Left ventricle myocardium superior (tissue), 1 donor: ENCODE measurements at places on chromosomes 3 and 15.

GRCh38 chr3:77179762-77180161 lies 139.9 kb downstream of the ROBO2 start:
- DNase-seq, result no peak

- DNase-seq, result no peak
Observed at GRCh38 chr3:116265976-116266584, 179.2 kb downstream of the LSAMP start.

GRCh38 chr15:26697913-26698312 lies 75.0 kb downstream of the GABRB3 start:
- no peak for DNase-seq

DNA sequence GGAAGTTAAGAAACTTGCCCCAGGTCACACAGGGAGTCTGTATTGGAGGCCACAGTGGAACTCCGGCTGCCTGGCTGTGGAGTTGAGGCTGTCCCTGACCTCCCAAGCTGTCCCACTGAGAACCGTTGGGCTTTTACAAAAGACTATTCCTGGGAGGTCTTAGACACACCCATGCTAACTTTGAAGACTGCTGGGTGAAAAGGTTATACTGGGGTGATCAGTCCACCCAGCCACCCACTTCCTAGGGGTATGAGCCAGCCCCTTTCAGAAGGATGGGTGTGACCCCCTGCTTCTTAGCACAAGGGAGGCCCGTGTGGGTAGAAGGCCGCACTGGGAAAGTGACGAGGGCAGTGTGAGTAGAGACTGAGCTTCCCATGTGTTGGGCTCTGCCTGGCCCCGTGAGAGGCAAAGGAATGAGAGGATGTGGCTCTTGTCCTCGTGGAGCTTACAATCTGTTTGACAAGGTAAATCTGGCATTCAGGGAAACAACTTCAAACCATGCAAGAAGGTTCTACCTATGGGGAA lies 19.0 kb downstream of the MRAS start:
- DNase-seq, result no peak

DNA sequence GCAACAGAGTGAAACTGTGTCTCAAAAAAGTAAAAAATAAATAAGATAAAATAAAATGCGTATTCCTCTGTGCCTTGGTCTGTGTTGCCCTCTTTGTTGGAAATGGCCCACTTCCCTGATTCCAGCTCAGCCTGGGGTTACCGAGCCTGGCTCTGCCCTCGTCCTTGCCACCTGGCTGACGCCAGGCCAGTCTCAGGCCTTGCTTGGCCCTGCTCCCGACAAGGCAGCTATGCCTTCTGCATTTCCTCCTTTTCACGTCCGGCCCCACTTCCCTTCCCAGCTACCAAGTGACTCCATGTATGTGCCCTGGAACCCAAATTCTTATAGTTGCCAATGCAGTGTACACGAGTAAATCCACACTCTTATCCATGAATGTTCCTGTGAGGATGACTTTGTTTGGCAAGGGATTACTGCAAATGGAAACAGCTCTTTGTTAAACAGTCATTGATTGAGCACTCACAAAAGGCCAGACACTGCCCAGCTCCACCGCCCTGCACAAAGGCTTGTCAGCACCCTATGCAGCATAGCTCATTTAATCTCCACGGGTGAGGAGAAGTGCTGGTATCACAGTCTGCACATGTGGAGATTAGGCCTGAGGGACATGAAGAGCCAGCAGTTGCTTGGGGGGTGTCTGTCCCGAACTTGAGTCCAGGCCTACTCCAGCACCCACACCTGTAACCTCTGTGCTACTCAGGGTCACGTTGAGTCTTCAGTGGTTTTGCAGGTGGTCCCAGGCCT lies 25.1 kb downstream of the SPSB4 start:
- DNase-seq, result no peak

- DNase-seq, result peak; percentile 84
Observed at GRCh38 chr3:14508966-14509795, 31.0 kb downstream of the GRIP2 start.

DNA sequence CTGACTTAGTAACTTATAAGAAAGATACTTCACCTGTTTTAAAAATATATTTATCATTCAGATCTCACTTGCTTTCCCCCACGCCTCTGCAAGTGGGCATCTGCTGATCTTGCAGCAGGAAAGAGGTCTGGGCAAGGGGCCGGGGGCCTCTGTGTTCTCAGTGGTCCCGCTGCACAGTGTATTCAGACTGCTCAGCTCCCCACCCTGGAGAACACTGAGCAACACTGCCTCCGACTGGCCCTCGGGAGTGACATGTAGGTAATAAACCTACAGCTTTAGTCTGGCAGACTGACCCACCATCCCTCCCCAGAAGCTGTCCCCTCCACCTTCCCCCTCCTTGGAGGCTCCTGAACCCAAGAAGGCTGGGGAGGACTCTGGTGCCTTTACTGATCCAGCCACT lies 43.8 kb downstream of the GABRB3 start:
- no peak for DNase-seq

DNA sequence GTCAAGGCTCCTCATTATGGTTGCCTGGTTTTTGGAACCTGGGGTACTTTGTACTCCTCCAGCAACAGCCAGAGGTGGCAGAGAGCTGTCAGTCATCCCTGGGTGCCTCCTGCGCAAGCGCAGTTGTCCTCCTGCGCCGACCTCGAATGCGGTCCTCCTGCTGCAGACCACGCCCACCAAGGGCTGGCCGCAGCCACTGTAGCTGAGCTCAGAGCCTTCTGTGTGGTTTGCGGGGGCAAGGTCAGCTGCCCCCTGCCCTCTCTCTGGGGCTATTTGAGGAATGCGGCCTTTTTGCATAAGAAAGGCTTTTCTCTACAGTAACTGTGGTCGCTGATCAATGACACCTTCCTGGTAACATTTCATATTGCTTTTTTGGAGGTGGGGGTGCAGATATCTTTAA lies 131.3 kb upstream of the SNRPN start:
- DNase-seq, result peak; percentile 79

GRCh38 chr15:83248151-83249029 lies 36.1 kb downstream of the BNC1 start:
- no peak for DNase-seq

- DNase-seq, result no peak
Observed at GRCh38 chr3:120469440-120469839, 18.6 kb upstream of the FSTL1 start.

DNA sequence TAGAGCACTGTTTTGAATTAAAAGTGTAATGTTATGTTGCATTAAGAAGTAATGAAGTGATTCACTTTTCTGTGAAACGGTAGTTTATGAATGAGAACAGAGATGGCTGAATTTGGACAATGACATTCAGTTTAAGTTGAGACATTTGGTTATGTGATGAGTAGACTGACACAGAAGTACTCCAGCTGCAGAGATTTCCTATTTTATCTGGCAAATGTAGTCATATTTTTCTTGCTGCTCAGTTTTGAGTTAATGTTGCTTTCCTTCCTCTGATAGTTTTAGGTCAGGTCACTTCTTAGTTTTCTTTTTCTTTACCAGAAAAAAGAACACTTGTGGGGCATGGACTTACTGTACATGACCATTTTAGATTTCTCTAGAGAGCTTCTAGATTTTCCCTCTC lies 51.2 kb downstream of the ASB7 start:
- DNase-seq, result no peak

GRCh38 chr3:68315546-68315945 lies 616.8 kb downstream of the TAFA4 start:
- no peak for DNase-seq

DNA sequence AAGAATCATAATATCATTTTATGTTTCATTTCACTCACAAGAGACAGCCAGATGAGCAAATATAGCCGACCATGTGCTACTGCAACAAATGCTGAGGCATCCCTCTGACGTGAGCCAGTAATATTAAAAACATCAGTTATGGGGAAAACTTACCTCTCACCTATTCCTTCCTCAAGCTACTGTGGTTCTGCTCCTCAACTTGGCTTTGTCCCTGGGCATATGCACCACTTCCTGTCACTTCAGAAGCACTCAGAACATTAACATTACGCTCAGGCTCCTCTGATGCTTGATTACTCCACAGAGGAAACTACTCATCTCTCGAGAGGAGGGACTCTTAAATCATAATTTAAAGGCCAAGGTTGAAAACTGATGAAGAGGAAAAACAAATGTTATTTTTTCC lies 457.0 kb upstream of the ALCAM start:
- DNase-seq, result no peak

DNA sequence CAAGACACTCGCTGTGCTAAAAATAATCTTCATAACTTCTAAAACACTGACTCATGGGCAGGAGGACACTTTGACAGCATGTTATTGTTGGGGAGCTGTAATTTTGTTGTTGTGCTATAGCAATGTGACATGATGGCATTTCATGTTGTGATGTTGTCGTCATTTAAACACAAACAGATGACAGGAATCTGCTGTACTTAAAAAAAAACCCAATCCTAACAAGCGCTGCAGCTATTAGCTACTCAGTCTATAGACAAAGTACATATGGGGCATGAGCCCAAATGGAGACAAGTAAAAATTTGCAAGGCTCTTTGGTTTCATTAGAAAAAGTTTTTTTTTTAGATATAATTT lies 828 bp upstream of the ATOSA start:
- no peak for DNase-seq

GRCh38 chr3:39990532-39990931 lies 181.1 kb downstream of the MYRIP start:
- no peak for DNase-seq

- no peak for DNase-seq
Observed at GRCh38 chr3:196174652-196175051, 36.5 kb downstream of the ZDHHC19 start.

DNA sequence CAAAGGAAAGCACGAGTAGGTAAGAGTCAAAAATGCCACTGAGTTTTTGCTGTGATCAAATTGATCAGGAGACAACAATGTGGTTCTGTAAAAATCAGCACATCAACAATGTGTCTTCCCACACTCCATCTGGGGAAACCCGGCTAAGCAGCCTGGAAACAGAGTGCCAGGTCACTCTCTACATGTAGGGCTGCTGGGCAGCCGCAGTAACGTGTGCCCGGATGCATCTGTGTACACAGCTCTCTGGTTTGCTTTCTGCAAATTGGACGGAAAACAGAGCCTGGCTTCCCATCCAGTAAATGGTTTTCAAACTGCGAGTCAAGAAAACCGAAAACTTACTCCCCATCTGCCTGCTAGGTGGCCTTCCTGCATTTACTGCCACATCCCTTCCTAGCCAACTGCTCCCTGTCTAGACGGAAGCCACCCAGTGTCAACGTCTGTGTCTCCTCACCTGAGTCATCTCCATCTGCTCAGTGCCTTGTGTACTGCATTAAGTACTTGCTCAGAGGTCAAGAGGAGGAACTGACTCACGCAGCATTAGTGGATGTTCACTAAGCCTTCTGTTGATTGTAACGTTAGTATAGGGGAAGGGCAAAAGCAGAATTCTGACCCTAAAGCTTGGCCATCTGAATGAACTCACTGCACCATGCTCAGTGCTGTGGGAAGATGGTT lies 124.1 kb downstream of the TJP1 start:
- no peak for DNase-seq

DNA sequence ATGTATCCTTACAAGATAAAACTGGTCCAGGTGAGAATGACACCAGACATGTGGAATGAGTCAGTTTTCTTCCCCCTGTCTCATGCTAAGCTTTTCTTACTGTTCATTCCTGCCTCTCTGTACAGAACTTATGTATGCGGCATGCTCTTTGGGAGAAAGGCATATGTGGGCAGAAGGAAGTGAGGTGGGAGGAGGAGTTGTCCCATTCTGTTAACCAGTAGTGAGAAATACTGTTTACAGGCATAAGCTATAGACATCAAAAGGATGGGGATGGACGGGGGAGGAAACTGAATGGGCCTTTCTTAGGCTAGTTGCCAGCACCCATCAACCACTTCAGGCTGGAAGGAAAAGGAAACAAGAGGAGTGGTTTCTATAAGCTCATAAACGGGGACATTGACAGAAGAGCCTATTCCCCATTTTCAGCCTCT lies 143.6 kb upstream of the BHLHE40 start:
- DNase-seq, result no peak

DNA sequence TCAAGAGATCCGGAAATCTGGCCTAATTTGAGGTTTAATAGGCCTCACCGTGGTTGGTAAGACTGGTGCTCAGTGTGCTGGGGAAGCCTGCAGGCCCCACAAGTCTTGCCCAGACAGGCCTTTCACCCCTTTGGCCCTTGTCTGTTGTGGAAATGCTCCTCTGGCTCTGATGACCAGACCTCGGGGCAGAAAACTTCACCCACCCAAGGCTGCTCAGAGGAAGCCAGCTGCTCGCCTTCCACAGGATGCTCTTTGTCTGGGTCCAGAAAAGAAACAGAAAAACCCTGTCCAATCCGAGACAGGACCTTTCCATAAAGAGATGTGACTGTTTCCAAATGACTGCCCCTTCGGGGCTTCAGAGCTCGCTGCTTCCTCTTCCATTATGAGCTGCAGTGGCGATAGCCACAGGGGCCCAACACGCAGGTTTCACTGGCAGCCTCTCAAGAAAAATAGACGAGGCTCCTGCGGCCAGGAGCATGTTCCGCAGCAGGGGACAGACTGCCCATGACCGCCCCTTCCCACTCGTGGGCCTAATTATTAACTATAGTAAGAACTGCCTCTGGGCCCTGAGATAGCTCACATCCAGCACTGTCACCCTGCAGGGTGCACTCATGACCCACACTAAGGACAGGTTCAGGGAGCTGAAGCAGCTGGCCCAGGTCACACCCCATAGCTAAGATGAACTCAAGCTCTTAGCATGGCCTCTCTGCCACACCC lies 6.8 kb upstream of the SNX22 start:
- DNase-seq, result no peak

- DNase-seq, result no peak
Observed at GRCh38 chr15:33045066-33045810, 149.3 kb downstream of the FMN1 start.

GRCh38 chr3:105375750-105376511 lies 9.2 kb downstream of the ALCAM start:
- DNase-seq, result no peak

DNA sequence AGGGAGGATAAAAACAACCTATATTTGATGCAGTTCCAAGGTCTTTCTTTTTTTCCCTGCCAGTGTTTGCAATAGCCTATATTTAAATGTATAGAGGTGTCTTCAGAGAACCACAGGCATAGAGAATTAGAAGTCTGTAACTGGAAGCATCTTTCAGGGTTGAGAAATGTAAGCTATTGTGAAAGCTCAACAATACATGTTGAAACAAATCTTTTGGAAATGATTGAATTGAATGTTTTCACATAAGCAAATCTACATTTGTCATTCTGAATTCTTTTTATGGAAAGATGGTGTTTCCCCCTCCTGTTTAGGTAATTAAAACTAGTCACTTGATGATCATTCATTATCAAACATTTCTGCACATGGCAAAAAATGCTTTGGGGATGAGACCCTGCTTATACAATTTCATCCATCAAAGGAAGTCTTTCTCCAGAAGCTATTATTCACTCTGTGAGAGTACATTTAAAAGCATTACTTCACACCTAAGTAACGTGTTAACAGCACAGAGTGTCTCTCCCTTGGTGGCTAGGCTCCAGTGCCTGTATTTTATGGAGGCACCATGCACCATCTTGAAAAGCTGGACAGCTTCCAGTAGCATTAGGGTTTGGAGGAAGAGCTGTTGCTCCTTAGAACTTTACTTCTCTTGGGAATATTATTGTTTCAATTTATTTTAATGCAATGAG lies 406.2 kb downstream of the LSAMP start:
- no peak for DNase-seq

GRCh38 chr3:14641346-14641745 lies 10.2 kb upstream of the CCDC174 start:
- no peak for DNase-seq
